ENCODE measurements at places on chromosomes 6 and 20.

DNA sequence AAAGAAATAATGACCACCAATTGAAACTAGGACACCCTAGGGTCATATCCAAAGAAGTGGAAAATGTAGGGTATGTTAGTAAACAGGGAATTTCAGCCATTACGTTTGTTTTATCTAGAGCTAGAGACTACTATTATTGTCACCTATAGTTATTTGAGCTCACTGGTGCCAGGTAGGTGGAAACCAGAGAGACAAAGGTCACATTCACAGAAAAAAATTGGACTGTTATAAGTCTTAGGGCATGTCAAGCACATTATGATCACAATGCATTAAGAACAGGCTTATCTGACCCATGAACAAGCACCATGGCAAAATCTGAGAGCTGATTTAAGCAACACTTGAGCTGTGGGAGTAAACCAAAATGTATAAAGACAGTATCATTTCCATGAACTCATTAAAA, 530.1 kb upstream of the CITED2 start:
- no peak for DNase-seq

DNA sequence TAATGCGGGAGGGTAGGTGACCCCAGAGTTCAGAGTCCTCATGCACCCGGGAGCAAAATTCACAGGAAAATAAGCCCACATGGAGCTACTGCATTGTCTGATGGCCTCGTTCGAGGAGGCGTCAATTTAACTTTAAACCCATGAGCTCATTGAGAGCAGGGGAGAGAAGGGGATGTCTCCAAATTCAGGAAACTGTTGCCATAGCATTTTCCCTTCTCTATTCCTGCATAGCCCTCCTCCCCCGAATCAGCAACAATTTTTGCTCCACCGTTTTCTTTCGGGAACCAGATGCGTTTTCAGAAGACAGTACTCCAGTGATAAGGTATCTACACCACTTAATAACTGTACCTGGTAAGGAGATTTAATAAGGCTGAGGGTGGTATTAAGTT, 324 bp upstream of the LAMP5 start:
- DNase-seq = no peak

- no peak for DNase-seq
Measured at GRCh38 chr6:144153260-144153659, 2.9 kb downstream of the STX11 start.

GRCh38 chr20:36929290-36929689, 22.2 kb downstream of the SAMHD1 start:
- no peak for DNase-seq

GRCh38 chr20:24157213-24157612, 168.6 kb upstream of the GGTLC1 start:
- no peak for DNase-seq

- DNase-seq = no peak
Measured at GRCh38 chr6:168414336-168415097, 26.5 kb upstream of the SMOC2 start.

GRCh38 chr20:40397467-40397866, 291.6 kb downstream of the MAFB start:
- DNase-seq = no peak

Measured in GM18507 (cell line).